ENCODE measurements at places on chromosomes 1 and 21.

DNA sequence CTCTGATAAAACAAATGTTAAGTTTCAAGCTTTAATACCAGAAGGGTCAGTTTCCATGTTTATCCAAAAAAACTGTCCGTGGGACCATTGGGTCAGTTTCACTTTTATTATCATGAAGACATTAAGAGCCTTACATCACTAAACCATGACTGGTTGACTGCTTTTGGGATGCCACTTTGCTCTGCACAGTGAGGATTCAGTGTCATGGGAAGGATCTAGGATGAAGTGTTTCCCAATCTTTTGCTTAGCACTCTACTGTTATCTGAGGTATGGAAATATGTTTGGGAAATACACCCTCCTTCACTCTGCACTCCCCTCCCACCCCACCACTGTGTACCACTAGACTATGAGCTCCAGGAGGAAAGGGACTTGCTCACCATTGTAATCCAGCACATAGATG, 16.3 kb downstream of the RPS6KC1 start:
- no peak for DNase-seq

DNA sequence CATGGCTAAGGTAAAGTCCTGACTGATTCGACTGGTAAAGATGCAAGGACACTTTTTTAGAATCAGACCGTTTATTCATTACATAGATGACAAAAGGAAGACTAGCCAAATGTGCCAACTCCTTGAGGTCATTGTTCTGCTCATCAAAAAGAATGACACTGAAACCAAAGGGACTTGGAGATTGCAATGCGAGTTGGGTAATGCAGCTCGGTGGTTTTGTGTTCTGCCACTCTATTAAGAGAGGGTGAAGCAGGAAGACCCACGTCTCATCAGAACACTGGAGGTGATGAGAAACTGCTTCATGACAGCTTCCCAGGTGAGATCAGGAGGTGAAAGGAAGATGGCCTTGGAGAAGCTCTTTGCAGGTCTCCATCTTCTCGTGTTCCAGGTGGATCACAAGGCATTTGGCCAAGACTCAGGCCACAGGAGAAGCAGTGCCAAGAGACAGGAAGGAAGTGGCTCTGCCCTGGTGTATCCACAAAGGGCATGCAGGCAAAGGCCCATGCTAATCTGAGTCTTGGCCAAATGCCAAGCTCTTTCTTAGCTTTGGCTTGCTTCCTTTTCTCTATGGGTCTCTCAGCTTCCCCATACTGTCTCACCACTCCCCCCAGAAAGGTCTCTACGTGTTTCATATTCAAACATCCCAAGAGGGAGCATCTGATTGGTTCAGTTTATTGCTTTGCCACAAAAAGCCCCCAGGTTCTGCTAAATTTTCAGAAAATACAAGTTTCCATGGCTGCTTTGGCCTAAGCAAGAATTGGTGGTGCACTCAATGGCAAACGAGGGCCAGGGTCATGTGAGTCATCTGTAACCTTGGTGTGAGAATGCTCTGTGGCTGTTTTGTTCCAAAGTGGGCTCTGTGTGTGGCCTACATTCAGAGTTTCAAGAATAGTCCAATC, 5.7 kb upstream of the CCT8 start:
- peak; percentile 66 for DNase-seq

DNA sequence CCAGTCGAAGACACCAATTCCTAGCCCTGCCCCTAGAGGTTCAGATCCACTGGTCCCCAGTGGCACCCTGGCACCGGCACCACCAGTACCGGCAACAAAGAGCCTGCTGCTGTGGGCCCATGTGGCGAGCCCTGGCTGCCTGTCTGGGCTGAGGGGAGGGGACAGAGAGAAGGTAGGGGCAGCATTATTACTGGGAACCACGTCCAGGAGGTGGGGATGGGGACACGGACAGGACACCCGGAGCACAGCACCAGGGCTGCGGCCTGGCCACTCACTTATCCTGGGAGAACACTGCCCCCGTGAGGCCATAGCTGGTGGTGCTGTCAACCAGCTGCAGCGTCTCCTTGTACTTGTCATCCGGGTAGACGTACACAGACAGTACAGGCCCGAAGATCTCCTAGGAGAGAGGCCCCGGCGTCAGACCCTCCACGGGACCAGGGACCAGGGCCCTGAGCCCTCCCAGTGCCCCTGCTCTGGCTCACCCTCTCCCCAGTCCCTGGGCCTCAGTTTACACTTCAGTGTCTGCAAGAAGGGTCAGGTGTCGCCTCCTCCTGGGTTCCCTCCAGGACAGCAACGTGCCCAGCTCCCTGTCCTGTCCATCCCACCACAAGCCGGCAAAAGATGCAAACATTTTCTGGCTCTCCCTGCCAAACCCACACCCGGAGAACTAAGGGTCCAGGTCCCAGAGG, 15.8 kb upstream of the TAS1R2 start:
- peak; percentile 65 for DNase-seq

- DNase-seq: no peak
Measured at GRCh38 chr21:36430841-36431240, 45.6 kb downstream of the CHAF1B start.

DNA sequence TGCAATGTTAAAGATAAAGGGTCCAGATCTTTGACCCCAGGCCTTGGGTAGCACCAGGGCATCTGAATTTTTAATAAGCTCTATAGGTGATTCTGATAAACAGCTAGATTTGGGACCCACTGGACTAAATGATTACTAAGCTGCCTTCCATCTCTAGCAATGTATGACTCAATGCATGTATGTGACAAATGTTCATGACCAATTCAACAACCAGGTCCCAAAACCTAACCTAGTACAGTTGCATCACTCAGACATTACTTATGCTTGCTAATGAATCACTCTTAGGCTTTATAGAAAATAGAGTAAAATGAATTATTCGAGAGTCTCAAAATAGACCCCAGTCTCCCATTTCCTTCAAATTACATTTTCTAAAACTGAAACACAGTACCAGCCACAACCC, 35.5 kb downstream of the RCAN1 start:
- DNase-seq: no peak

DNA sequence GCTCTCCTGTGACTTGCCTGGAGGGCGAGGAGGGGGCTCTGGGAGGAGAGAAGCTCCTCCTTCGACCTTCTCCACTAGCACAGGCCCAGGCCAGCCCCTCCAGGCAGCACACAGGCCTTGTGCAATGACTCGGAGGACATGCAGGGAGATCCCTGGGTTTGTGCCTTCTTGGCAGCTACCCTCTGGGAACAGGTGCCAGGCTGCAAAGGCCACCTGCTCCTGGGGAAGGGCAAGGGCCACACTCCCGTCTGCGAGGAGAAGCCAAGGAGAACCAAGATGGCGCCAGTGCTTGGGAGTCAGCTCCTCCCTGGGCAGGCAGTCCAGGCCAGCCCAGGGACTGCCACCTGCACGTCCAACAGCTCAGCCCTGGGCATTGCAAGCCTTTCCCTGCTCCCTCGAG, 15.3 kb downstream of the CASZ1 start:
- DNase-seq: no peak

GRCh38 chr1:30682396-30683275, 40.7 kb downstream of the MATN1 start:
- DNase-seq: no peak

DNA sequence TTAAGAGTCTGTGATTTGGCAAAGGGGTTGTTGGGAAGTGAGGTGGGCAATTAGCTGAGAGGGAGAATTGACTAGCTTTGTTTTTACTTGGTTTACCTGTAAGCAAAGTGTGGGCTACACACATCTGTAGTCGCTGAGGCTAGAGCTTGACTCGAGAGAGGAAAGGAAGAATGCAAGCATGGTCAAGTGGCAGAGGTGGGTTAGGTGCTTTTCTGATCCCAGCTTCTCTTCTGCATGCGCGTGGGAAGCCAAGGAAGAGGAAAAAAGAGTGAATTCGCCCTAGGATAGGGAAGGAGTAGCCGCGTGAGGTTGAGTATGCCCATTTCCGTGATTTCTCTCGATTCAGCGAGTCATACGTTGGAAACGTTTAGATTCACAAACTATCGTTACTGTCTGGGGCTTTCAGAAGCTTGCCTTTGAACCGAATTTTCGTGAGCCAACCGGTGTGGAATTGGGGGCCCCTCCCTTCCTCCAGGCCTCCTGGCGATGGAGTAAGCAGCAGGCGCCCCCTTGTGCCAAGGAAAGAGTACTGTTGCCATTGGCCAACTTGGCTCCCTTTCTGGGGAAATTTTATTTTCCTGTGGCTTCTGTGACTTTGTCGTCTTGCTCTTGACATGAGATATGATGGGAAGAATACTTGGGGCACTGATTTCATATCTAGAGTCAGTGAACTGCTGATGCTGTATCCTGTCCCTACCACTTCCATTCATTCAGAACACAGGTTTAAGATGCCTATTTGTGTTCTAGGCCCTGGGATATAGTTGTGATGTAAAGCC, 1.3 kb downstream of the PIGV start:
- DNase-seq: peak; percentile 92

DNA sequence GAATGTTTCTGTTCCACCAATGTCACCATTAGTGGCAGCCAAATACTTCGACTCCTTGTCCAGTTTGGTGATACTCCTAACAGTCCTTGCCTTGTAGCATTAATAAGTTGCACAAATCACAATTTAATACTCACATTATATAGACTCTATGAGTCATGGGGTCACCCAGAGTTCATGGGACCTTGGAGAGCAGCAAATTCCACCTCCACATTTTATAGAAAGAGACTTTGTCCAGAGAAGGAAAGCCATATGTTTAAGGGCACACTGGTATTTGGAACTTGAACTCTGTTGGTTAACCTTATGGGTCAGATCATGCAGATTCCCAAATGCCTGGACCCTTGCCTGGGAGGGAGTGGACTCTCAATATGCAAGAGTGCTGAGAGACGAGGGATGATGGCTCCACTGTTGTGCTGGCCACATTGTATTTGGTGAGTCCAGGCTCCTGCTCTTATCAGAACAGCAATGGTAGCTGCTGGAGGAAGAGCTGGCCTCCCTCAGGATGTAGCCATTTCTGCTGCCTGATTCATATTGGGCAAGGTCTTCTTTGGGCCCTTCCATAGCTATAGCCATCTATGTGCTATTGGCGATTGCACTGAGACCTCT, 30.6 kb downstream of the DNAJC6 start:
- no peak for DNase-seq

GRCh38 chr1:211642870-211643269, 32.6 kb downstream of the NEK2 start:
- no peak for DNase-seq

GRCh38 chr1:100506217-100506616, 31.7 kb upstream of the GPR88 start:
- no peak for DNase-seq

GRCh38 chr1:168906367-168906766, 177.4 kb upstream of the DPT start:
- no peak for DNase-seq

DNA sequence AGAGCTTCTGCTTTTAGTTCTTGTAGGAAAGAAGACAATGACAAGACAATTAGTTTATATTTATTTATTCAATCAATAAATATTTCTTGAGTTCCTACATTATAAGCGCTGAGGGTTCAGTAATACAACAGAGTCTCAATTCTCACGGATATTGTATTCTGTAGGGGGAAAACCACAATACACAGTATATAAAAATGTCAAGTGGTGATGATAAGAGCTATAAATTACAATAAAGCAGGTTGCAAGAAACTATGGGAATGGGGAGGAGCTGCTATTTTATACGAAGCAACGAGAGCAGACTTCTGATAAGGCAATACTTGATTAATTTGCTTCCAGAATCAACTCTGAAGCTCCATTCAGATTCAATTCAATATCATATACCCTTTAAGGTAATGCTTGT, 10.6 kb upstream of the XCL1 start:
- DNase-seq: no peak

DNA sequence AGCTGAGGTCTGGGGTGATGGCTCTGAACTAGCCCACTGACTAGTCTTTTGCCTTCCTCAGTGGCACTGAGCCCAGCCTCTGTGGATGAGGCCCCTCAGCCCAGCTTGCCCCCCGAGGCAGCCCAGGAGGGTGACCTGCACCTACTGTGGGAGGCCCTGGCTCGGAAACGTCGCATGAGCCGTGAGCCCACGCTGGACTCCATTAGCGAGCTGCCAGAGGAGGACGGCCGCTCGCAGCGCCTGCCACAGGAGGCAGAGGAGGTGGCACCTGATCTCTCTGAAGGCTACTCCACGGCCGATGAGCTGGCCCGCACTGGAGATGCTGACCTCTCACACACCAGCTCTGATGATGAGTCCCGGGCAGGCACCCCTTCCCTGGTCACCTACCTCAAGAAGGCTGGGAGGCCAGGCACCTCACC, 87.8 kb downstream of the TRIM11 start:
- no peak for DNase-seq

- DNase-seq: peak; percentile 79
Measured at GRCh38 chr1:198699167-198700015, 60.6 kb downstream of the PTPRC start.

DNA sequence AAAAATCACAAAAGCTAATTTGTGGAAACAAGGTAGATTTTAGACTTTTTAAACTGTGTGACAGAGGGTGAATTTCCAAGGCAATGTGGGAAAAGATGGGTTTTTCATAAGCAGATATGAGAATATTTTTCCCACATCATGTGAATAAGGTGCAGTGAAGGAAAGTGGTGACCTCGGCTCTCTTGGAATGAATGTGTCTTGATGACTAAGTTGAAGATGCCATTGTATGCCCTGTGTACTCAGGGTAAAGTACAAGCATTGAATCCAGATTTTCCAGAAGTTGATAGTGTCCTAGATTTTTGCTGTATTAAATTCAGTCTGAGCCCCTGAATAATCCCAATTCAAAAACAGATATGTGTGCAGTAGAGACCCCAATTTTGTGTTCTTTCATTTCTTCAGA, 442.6 kb upstream of the ADGRL2 start:
- no peak for DNase-seq

GRCh38 chr1:106134561-106134960, 921.9 kb upstream of the PRMT6 start:
- no peak for DNase-seq

DNA sequence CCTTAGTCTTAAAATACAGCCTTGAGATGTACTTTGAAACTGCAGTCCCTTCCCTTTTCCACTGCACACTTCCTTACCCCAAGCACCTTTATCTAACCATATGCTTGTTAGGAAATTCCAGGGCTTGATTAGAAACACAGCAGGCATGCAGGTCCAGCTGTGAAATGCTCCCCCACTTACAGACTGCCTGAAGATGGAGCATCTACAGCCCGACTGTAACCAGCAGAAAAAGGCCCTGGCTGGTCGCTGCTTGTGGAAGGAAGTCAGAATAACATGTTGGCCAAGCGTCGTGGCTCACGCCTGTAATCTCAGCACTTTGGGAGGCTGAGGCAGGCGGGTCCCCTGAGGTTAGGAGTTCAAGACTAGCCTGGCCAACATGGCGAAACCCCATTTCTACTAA, 37.2 kb downstream of the VN1R5 start:
- no peak for DNase-seq

DNA sequence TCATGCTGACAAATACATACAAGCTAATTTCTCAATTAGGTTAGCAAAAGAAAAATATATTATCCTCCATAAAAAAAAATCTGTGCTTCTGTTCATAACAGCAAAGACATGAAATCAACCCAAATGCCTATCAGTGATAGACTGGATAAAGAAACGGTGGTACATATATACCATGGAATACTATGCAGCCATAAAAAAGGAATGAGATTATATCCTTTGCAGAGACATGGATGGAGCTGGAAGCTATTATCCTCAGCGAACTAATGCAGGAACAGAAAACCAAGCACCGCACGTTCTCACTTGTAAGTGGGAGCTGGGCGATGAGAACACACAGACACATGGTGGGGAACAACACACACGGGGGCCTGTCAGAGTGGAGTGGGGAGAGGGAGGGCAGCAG, 84.0 kb upstream of the PALMD start:
- no peak for DNase-seq

Measured in CD4-positive, alpha-beta T cell treated with Interleukin-17A for 1 hour (primary cell).